GM23338 (cell line): ENCODE measurements at places on chromosomes 2 and 18. TPM values are rescaled to one million over a fixed set of nuclear protein-coding genes. Genes with fewer than 3 reads are reported as not detected.

The GGCX gene
- total RNA-seq, result 30.8 and 36.2 TPM in 2 replicates

DNA sequence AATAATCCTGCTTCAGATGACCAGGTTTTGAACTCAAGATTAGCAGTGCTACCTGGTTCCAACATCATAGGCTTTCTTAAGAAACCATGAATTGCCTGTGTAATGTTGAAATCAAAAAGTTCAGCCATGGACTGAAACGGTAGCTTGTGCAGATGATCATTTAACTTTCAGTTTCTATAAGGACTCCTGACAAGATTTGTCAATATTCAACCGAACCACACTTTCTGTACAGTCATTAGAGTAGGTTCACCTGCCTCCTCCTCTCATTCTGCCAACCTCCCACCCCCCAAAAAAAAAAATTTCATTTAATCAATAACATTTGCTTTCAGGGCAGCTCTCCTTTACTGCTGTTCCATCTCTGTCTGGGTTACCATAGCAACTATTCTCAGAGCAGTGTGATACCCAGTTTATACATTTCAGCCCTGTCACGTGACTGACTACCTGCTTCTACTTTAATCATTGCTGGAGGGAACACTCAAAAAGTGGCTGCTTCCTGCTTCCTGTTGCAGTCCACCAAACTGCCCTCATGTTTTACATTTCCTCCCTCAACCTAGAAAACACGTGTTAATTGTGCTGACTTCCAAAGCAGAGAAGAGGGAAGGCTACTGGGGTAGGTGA, 275.5 kb downstream of the SS18 start:
- DNase-seq, result no peak

DNA sequence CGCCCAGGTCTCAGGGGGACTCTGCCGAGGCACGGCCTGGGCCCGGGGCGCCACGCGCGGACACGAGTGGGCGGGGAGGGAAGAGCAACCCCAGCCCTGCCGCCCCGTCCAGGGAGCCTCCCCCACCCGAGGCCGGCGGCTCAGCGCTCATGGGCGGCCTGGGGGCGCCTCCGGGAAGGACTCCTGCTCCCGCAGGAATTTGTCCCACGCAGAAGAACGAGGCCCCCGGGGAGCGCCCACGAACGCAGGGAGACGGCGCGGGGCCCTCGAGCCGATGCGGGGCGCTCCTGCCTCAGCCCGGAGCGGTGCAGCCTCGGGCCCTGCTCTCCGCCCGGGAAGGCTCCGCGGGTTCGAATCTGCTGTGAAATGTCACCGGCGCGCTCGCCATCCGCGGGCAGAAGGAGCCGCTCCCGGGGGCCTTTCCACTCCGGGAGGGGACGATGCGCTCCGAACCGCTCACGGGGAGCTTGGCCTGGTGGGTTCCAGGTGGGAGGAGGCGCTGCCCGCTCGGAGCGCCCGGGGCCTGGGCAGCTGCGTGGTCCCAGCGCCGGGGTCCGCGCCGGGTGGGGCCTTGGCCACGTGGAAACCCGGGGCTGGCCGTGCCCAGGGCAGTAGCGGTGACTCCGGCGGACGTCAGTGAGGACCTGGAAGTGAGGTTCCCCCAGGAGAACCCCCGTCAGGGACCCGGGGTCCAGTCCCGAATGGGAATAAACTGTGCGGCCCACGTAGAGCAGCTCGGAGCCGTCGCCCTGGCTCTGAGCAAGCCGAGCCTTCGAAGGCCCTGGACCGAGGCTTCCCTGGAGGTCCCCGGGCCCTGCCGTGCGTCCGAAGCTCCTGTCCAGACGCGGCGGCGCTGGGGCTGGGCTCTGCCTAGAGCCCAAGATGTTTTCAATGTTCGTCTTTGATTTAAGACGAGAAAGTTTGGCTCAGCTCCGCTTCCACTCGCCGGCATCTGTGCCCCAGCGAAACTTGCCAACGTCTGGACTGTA, 41.4 kb upstream of the CTDP1 start:
- peak; percentile 56 for DNase-seq

DNA sequence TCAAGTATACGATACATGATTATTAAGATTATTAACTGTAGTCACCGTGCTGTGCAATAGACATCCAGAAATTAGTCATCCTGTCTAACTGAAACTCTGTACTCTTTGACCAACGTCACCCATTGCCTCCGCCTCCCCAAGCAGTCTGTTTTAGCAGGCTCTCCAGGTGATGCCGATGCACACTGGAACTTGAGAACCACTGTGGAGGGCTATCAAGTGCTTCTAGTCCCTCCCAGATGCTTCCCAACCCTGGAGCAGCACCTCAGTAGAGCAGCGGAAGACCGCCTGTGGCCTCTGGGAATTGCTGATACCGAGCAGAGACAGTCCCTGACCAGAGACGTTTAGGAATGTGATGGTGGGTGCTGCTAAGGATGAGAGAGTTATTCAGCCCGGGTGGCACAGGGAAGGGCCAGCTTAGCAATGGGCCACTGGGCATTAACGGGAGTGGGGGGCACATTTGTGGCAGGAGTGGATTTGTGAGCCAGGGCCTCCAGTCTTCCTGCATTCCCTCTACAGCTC, 50.7 kb downstream of the LIPG start:
- DNase-seq, result peak; percentile 44

The EGR4 gene
- not detected in 2 replicates for total RNA-seq

- DNase-seq, result no peak
These were observed 56.1 kb downstream of the OSBPL6 start for GRCh38 chr2:178250429-178250828.

The COQ10B gene
- total RNA-seq, result 27.6 and 30.5 TPM in 2 replicates

The ADRA2B gene
- 5.9 and 7.9 TPM in 2 replicates for total RNA-seq

The KCNS3 gene
- 62.4 and 80.0 TPM in 2 replicates for total RNA-seq

- no peak for DNase-seq
These were observed 51.1 kb downstream of the WDFY1 start for GRCh38 chr2:223894009-223894408.

DNA sequence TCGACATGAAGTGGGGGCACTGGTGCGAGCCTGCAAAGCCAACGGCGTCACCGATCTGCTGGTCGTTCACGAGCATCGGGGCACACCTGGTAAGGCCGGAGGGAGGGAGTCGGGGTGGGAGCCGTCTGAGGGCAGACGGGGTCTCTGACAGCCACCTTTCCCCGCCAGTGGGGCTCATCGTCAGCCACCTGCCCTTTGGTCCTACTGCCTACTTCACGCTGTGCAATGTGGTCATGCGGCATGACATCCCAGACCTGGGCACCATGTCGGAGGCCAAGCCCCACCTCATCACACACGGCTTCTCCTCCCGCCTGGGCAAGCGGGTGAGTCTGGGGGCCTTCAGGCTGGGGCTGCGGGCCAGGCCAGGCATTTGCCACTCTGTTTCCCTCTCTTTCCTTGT, 2.9 kb downstream of the IMP4 start:
- DNase-seq, result no peak

The FBXO36 gene
- 7.6 and 9.0 TPM in 2 replicates for total RNA-seq

The ABCB11 gene
- total RNA-seq, result not detected in 2 replicates

DNA sequence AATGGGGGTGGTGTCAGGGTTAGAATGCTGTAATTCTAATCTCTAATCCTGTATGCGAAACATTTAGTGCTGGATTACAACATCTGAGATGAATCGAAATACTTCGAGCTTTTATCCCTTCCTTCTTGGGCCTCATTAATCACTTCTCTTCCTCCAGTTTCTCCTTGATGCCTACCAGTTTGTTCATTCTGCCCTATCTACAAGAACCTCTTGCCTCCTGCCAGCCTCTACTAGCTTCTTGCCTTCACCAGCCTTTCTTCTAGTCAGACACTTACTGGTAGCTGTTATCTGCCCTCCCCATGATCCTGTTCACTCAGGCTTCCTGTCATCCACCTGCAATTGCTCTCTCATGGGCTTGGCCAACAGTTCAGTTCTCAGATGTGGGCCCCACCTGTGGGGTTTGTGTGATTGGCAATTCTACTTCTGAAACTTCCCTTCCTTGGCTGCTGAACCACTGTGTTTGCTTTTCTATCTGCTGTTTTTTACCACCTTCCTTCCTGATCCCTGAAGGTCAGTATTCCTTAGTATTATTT, 15.4 kb upstream of the FARP2 start:
- no peak for DNase-seq

- no peak for DNase-seq
These were observed 47.3 kb upstream of the C1D start for GRCh38 chr2:68110102-68110501.

The NAT8 gene
- total RNA-seq, result not detected in 2 replicates

DNA sequence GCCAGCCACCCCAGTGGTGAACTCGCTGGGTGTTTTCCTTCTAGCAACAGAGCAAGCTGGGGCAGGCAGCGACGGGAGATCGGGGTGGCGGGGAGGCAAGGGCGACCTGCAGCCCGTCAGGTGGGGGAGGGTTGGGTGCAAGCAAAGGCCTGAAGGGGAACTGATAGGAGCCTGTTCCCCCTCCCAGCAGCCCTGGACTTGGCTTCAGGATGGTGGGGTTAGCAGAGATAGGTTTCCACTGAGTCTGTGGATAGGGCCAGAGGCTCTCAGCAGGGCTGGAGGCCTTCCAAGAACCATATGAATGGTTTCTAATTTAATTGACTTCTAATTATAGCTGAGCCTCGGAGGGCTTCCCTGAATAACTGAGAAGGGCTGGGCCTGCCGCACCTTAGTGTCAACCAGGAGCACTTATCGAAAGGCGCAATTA, 55.3 kb downstream of the EDAR start:
- no peak for DNase-seq

The DLX1 gene
- total RNA-seq, result not detected in 2 replicates

DNA sequence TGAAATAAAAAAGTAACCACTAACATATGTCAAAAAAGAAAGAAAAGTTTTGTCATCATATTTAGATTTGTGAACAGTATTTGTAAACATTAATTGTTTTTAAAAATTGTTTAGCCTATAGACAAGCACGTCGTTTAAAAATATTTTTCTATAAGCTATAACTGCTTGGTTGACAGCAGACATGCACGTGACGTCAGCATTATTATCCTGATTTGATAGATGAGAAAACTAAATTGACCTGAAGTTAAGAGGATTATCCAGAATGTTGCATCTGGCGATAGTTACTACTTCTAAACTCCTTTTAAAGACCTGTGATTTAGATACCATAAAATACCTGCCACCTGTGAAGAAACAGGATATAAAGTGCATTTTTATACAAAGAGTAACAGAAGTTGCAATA, 156.9 kb upstream of the BARD1 start:
- no peak for DNase-seq

DNA sequence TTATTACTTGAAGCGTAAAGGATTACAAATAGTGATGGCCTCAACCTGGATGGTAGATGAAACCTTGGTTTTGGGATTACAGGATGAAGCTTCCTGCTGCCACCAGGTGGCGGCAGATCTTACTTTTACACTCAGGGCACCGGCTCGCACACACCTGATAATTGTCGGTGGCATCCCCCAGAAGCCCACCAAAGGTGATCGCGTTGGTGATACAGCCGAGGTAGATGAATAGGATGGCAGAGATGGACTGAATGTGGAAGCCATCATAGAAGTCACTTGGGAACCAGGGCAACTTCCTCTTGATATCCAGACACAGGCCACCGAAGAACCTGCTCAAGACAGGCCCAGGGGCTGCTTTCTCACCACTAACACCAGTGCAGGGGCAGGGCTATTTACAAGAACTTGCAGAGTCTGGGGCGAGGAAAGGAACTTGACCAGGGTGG, 51.8 kb downstream of the MTHFD2 start:
- peak; percentile 79 for DNase-seq

- no peak for DNase-seq
These were observed 214.6 kb upstream of the HAAO start for GRCh38 chr2:43006834-43007543.

DNA sequence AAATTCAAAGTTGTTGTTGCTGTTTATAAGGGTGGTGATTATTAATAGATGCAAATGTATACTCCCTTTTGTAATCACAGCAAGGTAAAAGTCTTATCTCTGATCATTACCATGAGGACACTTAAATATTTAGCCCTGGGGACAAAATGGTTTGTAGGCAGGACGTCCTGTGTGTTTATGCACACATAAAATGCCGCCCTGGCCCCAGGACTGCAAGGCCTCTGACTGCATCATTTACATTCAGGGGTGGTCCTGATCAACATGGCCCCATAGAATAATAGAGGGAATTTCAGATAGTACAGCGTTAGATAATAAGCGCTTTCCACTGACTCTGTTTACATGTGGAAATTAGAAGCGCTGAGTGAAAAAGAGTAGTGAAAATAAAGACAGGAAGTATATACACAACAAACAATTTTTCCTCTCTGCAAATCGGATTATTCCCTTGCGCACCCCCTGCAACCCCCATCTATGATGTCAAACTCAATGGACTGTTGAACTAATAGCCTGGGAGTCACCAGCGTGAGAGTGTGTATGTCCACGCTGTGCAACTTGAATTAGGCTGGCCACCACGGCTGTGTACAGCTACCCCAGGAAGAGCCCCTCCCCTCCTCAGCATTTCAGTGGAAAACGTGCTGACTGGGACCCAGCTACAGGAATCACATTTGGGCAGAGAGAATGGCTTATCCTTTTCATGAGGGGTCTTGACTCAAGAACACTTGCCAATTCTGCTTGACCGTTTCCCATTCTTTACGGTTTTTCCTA, 291.5 kb downstream of the SOX11 start:
- no peak for DNase-seq

GRCh38 chr2:18651842-18652774, 62.7 kb upstream of the NT5C1B start:
- no peak for DNase-seq

DNA sequence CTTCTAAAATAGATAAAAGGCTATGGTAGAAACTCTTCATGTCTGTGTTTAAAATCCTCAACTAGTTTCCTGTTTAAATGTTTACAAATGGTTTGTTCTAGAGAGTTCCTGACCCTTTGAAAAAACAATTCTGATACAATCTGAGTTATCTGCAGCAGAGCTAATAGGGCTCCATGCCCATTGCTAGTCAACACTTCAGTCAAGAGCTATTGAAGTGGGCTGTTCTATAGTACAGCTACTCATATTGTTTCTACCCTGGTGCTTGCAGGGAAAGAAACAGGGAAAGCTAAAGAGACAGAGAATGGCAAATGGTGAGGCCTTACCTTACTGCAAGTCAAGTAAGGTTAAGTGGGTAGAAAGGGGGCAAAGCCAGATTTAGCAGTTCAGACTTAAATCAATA, 112.3 kb upstream of the CAVIN2 start:
- DNase-seq, result no peak

DNA sequence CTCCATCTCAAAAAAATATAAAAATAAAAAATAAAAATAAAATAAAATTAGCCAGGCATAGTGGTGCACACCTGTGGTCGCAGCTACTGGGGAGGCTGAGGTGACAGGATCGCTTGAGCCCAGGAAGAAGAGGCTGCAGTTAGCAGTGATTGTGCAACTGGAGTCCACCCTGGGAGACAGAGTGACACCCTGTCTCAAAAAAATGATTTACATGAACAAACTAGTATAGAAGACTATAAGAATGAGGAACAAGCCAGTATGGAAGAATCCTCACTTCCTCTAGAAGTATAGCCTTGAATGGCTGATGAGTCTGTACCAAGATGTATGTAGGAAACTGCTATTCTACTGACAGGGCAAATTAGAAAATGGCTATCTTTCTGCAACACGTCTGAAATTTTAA, 10.9 kb downstream of the YES1 start:
- DNase-seq, result no peak

The TUBA4A gene
- total RNA-seq, result 77.7 and 89.6 TPM in 2 replicates

The LCT gene
- total RNA-seq, result not detected in 2 replicates

The SOX11 gene
- total RNA-seq, result 26.3 and 26.5 TPM in 2 replicates

GRCh38 chr2:241887806-241888522, 18.4 kb downstream of the RTP5 start:
- no peak for DNase-seq

The ABHD1 gene
- total RNA-seq, result 0.19 and 0.38 TPM in 2 replicates

- no peak for DNase-seq
These were observed 367.5 kb upstream of the MMADHC start for GRCh38 chr2:149954981-149955600.
